ENCODE measurements at places on chromosomes 3 and 15.

DNA sequence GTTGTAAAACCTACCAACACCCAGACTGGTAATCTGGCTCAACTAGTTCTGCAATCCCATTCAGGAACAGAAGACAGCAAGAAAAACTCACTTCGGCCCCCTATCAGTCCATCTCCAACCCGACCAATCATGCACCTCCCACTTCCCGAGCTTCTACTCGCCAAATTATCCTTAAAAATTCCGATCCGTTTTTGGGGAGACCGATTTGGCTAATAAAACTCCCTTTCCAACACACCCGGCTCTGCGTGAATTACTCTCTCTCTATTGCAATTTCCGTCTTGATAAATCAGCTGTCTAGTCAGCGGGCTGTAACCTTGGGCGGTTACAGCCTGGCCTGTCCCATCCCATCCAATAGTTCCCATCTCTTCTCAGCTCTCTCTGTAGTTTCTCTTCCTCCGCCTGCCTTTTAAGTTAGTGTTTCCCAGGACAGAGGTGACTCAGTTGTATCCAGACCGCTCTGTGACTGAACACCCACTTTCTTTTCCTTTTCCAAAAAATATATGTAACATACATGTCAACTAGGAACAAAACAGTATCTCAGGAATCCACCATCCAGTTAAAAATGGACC is 780 bp upstream of the ACAD9 start:
- DNase-seq: peak; percentile 36

GRCh38 chr15:52102463-52102862 is 10.1 kb downstream of the BCL2L10 start:
- no peak for DNase-seq

DNA sequence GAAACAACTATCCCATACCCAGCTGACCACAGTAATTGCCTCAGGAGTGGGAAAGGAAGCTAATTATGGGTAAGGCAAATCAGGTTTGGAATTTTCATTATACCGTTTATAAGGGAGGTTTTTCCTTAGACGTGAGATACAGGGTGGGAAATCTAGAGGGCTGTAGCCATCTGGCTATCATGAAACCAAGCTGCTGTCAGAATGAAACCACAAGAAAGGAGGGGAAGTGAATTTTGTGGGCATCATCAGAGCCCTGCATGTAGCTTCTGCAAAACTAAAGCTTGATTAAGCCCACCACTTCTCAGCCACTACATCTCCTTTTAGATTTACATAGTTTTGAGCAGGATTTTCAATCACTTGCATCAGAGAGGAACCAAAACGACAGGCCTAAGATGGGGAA is 893.5 kb downstream of the TUSC7 start:
- DNase-seq: no peak

GRCh38 chr3:62180514-62180913 is 192.8 kb downstream of the FEZF2 start:
- no peak for DNase-seq

- DNase-seq: peak; percentile 53
These were observed 20.0 kb upstream of the RBP1 start for GRCh38 chr3:139559541-139559940.

DNA sequence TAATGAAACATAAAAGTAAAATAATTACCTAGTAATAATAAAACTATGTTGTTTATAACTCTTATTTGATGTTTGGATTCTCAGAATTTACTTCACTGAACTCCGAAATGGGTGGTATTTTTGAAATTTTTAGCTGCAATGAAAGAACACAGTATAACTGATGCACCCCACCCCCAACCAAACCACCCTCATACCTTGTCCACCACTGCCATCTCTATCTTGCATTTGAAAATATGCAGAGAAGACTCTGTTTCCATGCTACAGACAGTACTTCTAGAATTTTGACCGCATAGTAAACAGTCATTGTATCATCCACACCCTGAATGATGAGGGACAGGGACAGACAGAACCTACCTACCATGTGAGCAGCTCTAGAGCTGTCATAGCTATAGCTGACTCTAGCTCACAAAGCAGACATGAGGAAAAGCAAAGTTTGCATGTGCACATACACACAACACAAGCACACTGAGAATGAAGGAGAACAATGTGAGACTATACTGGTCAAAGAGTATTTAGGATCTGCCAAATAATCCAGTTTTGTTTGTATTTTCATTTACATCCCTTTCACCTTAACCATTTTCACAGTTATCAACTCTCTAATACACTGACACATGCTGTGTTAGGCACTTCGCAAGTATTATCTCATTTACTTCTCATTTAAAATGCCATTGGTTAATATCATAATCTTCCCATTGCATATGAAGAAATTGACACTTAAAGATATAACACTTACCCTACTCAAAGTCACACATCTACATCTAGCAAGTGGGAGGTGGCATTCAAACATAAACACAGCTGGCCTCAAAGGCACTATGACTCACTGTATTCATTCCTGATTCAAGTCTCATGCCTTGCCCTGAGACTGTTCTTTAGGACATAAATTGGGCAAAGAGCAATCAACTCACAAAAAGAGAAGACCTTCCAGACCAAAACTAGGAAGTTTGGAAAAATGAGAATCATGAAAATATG is 1014.7 kb upstream of the CFAP20DC start:
- no peak for DNase-seq

GRCh38 chr3:141878326-141878725 is 1.9 kb downstream of the ATP1B3 start:
- DNase-seq: no peak

- no peak for DNase-seq
These were observed 11.7 kb downstream of the LNP1 start for GRCh38 chr3:100412912-100413590.

- DNase-seq: no peak
These were observed 62.4 kb downstream of the COL8A1 start for GRCh38 chr3:99700631-99701268.

DNA sequence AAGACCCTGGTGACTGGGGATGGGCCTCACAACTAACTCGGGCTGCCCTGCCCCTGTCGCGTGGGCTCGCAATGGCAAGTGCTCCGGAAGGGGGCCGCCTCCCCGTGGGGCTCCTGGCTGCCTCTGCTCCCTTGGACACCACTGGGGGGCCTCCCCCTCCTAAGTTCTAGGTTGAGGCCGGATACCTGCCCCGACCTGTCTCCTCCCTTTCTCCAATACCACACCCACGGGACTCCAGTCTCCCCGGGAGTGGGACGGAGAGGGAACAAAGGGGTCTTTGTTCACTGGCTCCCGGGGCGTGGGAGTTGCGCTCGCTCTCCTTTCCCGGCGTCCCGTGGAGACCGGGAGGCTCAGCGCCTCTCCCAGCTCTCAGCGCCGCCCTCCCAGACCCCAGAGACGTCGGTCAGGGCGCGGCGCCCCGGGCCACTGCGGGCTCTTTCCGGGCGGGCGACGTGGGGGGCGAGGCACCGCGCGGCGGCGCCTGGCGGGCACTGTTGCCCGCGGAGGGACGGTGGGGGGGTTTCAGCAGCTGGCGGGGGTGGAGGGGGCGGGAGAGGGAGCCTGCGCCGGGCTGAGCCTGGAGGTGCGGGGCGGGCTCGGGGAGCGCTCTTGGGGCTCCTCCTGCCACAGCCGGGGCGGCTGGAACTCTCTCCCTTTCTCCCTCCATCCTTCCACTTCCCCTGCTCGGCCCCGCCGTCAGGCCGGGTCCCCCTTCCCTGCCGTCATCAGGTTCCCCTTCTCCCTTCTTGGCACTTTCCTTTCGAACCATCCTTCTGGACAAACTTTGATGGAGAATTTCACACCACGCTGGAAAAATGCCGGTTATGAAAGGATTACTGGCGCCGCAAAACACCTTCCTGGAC is at the start of gene KCNH8:
KCNH8 (plus strand) TSS at position 606 of the 863 bp plus-strand sequence; CDS start at position 816, 210 bp downstream.
- peak; percentile 72 for DNase-seq

GRCh38 chr3:107861904-107862303 is 228.9 kb downstream of the CD47 start:
- DNase-seq: no peak

- no peak for DNase-seq
These were observed 23.1 kb upstream of the MRPS22 start for GRCh38 chr3:139320551-139321309.

- DNase-seq: no peak
These were observed 90.1 kb upstream of the NEO1 start for GRCh38 chr15:72962054-72962702.

- no peak for DNase-seq
These were observed 2.5 kb downstream of the COL7A1 start for GRCh38 chr3:48592519-48593087.

GRCh38 chr3:104245261-104245660 is 1121.4 kb upstream of the ALCAM start:
- no peak for DNase-seq

- no peak for DNase-seq
These were observed 20.4 kb downstream of the IGF1R start for GRCh38 chr15:98668566-98669308.

GRCh38 chr15:42273900-42274701 is 868 bp upstream of the TMEM87A start:
- DNase-seq: peak; percentile 30

- no peak for DNase-seq
These were observed 33.9 kb downstream of the RAB27A start for GRCh38 chr15:55255714-55256113.

DNA sequence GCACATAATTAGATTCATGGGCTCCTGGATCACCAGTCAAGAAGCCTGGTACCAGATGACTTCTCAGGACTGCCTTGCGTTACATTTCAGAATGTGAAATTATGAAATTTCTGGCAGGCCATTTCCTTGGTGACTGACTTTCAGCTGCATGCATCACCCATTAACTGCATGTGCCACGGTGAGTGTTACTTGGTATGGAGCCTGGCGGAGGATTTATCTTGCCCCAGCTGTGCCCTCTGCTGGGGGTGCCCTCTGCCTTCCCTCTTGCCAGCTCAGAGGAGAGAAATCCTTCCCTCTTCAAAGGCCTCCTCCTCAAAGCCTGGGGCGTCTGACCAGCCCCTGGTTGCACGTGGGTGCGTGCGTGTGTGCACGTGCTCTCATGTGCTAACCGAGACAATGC is 57.7 kb upstream of the CTSH start:
- no peak for DNase-seq

GRCh38 chr3:16070707-16071106 is 103.8 kb upstream of the GALNT15 start:
- DNase-seq: no peak

DNA sequence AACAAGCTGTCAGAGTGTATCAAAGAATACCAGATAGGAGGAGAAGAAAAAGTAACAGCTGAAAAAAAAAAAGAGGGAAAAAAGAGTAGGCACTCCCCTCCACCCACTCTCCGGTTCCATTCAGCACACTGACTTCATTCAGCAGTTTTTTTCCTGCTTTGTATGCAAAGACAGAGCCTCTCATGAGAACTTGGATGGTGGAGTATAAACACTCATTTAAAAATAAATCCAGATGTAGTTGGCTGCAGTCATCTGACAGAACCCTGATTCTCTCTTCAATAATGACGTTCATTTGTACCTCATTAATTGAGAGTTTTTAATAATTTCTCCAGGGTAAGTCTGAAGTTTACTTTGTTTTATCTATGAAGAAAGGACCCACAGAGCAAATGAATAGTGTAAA is 81.0 kb downstream of the TMEM108 start:
- no peak for DNase-seq

DNA sequence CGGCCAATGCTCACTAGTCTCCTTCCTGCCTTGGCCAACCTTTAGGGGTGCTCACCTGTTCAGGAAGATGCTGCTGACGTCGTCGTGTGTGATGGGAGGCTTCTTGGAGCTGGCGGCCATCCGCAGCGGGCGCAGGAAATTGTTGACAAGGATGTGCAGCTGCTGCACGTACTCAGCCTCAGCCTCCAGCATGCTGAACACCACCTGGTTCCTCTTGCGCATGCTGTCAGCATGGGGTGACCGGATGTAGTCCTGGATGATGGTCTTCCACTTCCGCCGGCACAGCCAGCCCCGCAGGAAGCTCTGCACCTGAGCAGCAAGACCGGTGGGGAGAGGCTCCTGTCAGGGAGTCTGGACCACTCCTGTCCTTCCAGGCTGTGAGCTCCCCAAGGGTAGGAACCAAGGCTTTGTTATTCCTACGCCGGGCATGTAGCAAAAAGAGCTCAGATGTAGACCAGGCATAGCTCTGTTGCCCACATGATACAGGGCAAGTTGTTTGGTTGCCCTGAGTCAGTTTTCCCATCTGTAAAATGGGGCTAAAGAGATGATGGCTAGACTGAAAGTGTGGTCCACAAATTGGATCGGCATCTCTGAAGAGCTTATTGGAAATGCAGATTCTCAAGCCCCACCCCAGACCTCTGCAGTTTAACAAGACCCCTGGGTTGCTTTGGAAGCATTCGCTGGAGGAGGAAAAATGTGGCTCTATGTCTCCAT is 43.7 kb downstream of the RASGRF1 start:
- DNase-seq: no peak

- no peak for DNase-seq
These were observed 605.8 kb upstream of the DPPA4 start for GRCh38 chr3:109943181-109943580.

DNA sequence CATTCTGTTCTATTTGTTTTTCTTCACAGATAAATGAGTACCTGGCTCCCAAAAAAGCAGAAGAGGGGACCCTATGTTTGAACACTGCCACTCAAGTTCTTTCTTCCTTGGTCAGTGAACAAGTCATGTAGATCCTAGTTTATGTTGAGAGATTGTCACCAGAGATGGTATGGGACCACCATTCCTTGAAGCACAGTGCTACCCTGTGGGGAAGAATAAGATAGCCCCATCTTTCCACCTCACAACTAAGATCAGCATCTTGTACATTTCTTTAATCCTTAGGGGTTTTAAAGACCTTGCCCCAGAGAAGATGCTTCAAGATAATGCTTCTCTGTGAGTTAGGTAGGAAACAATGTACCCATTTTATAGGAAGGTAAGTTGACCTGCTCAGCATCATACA is 233.5 kb upstream of the WNT5A start:
- no peak for DNase-seq

- DNase-seq: no peak
These were observed 228.8 kb upstream of the BHLHE40 start for GRCh38 chr3:4750306-4750968.

DNA sequence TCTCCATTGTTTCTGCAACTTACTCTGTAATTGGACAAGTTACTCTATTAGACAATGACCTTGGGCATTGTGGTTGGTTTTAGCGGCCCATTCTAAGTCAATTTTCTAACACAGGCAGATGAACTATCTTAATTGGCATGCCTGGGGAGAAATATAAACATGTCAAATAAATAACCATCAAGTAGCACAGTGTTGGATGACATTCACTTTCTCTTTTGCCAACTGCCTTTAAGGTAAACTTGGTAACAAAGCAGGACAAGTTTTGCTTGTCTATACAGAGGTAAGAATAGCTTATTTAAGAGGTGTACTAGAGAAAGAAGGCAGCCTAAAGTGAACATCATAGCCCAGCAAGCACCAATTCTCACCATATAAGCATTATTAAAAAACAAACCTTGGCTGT is 599.6 kb downstream of the GBE1 start:
- no peak for DNase-seq

DNA sequence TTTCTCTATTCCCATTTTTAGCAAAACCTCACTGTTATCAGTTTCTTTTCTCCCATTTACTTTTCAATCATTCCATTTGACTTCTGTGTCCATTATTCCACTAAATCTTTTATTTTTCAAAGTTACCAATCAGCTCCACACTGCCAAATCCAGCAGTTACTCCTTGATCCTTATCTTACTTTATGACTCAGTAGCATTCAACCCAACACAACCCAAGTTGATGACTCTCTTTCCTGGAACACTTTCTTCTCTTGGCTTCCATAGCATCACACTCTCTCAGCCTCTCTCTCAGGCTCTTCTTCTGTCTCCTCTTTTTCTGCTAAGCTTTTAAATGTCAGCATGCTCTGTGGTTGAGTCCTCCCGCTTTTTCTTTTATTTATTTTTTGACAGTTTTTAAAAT is 36.3 kb downstream of the RASGRP1 start:
- no peak for DNase-seq
